ENCODE measurements at places on chromosomes 5 and 9. TPM values are rescaled to one million over a fixed set of nuclear protein-coding genes. Genes with fewer than 3 reads are reported as not detected.

DNA sequence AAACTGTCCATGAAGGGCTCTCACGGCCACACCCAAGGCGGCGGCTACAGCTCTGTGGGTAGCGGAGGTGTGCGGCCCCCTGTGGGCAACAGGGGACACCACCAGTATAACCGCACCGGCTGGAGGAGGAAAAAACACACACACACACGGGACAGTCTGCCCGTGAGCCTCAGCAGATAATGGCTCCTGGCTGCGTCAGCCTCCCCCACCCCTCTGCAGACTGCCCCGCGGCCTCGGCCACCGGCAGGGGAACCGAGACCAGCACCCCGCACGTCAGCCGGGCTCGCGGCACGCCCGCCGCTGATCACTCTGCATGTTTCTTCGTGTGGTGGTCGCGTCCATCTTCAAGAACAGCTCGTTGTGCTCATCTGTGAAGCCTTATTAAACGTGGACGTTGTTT lies 41.5 kb downstream of the TENT4A start:
- no peak for DNase-seq

DNA sequence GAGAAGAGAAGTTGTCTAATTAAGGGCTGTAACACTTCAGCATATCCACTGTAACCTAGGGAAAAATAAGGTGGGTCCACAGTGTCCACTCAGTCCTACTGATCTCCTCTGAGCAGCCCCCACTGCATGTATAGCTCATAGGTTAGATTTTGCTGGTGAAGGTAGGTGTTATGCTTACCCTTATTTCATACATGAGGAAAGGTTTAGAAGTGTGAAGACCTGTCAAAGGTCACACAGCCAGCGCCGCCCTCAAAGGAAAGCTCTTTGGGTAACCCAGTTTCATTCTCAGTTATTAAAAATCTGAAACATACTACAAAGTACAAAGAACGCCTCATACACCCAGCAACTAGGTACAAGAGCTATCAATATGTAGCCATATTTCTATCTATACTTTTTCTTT lies 87.2 kb downstream of the TLE4 start:
- DNase-seq, result no peak

DNA sequence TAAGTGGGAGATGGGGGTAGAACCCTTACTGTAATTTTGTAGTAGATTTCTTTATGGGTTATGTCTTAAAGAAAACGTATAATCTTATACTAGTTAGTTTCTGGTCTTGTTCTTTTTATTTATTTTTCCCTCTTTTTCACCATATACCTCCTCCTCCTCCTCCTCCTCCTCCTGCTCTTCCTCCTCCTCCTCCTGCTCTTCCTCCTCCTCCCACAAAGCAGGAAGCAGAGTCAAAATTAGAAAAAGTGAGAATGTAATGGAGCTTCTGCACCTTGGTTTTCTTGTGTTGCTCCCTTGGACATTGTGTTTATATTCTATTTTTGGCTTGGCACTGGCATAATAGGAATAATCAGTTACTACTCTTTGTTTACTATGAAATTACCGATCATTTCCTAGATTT lies 4.5 kb downstream of the MACIR start:
- DNase-seq, result no peak

DNA sequence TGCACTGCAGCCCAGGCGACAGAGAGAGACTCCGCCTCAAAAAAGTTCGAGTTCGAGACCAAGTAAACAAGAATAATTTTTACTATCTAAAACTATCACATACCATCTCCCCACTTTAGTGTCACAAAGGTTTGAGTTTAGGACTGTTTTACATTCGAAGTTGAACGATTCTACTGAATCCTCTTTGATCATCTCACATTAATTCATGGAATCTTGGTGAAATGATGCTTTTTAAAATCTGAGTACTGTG lies 715 bp upstream of the RPS6 start:
- DNase-seq, result no peak

DNA sequence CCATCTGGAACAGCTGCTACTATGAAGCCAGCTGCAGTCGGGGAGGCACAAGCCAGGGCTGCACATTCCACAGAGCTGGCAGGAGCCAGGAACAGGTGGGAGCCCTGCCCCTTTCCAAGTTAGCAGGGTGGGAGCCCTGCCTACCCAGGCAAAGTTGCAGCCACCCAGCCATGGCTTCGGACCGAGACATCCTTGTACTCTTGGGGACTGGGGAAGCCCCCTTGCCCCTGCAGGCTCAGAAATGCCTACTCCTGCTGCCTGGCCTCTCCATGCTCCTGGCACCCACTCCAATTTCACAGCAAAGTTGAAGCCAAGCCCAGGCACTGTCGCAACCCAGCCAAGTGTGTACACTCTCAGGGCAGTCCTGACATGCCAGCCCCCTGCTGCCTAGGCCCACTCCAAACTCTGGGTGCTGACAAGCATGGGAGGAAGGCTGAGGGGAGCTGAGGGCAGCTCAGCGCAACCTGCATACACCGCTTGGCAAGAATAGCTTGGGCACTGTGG lies 165.1 kb downstream of the RNF180 start:
- DNase-seq, result no peak

DNA sequence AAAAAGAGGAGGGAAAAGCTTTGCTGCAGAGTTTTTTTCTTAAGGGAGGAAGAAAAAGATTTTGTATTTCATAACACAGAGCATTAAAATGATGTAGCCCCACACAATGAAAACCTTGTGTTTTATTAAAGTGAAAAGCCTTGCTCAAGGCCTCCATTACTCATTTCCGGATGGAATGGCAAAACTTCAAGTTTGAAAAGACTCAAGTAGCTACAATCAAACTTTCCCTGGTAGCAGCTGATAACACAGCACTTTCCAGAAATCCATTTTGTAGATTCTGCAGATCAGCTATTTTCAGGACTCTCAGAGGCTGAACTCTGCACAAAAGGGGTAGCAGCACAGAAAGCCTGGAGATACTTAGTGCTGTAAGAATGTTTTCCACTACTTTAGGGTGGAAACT lies 374.8 kb downstream of the NFIB start:
- DNase-seq, result no peak

DNA sequence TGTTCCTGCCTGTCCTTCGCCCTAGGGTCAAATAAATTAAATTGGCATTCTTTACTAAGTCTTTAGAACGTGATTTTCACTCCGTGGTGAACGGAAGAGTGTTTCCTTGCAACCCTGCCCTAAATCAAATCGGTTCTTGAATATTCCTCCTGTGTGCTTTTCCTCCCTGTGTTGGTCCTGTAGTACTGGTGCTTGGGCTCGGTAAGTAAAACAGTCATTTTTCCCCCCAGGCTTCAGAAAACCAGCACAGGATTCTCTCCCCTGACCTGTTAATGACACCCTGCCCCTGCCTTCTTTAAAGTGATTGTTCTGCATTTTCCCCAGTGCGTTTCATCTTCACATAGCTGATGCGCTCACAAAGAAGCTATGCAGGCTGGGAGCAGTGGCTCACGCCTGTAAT lies 96.0 kb downstream of the AK8 start:
- no peak for DNase-seq

GRCh38 chr5:152551061-152551460 lies 146.0 kb upstream of the NMUR2 start:
- DNase-seq, result no peak

DNA sequence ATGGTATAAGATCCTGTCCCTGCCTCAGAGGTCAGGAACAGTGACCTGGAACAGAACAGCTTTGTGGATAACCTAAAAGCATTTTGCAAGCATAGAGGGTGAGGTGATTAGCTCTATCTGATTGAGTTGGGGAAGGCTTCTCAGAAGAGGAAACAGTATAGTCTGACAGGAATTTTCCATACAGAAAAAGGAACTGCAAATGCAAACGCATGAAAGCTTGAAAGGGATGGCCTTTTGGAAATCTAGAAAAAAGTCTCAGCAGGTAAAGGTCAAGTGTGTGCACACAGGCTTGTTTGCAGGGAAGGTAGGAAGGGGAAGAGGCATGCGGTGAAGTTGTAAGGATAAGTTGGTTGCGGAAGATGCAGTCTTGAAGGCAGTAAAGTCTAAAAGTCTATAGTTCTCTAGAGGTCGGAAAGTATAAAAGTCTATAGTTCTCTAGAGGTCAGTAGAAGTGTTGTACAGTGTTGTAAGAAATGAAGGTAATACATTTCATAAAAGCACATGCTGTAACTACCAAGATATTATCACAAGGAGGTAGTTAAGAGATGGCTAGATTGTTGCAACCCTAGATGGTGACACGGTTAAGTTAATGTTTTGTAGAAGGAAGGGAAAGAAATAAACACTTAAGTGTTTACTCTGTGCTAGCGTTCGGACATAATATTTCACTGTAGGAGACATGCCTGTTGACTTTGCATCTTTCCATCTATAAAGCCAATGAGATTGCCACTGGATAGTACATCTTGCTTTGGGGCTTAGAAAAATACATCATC lies 16.7 kb upstream of the HSPB3 start:
- no peak for DNase-seq

PALM2AKAP2 gene
- polyA plus RNA-seq, result 1.3 TPM

PSMD5 gene
- 27.6 TPM for polyA plus RNA-seq

MBLAC2 gene
- 6.6 TPM for polyA plus RNA-seq

All from urinary bladder (tissue), 4 donors.